ENCODE measurements at places on chromosomes 5 and 9.
A peak's percentile ranks its signal among the peaks of the same experiment; 100 is the strongest.

DNA sequence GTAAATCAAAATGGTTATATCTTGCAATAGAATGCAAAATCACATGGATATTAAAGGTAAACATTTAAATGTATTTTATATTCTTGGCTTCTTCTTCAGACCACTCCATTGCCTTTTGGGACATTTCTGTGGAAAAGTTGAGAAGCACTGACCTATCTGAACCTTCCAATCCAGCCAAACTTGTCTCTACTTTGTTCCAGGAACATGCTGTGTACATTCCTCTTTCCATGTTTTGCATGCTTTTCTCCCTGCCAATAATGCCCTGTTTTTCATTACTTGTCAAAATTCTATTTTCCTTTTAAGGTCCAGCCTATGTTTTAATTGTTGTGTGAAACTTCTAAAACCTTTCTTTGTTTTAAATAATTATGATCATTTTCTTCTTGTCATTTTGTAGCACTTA is 28.3 kb downstream of the JAK2 start:
- no peak for DNase-seq

DNA sequence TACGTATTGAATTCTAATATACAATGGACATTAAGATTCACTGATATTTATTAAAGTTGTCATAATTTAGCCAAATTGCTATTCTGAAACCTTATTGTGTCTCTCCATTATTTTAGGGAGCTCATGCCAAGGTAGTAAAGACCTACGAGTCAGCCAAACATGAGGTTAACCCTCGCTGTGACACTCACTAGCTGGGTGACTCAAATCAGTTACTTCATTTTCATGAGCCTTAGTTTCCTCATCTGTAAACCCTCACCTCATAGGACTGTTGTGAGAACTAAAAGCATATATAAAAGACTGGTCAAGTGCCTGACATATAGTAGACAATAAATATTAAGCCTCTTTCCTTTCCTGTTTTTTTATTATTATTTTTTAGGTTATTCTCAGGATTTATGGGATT is 44.0 kb upstream of the PCA3 start:
- no peak for DNase-seq

DNA sequence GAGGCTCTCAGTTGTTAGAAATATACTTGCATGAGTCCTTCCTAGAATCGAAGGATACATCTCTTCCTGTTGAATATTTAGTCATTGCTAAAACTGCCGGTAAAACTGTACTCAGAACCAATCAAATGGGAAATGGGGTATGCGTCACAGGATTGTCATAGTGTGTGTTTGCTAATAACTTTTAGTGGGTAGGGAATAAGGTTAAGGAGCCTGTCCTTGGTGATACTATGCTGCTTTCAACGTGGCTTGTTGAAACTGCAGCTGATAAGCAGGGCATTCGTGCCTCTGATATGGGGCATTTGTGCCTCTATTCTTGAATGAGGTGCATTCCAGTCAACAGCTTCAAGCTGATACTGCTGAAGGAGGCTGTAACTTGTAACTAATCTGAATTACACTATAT is 26.6 kb downstream of the HABP4 start:
- DNase-seq: no peak

GRCh38 chr5:177607452-177608192 is 7.7 kb downstream of the B4GALT7 start:
- peak; percentile 48 for DNase-seq

DNA sequence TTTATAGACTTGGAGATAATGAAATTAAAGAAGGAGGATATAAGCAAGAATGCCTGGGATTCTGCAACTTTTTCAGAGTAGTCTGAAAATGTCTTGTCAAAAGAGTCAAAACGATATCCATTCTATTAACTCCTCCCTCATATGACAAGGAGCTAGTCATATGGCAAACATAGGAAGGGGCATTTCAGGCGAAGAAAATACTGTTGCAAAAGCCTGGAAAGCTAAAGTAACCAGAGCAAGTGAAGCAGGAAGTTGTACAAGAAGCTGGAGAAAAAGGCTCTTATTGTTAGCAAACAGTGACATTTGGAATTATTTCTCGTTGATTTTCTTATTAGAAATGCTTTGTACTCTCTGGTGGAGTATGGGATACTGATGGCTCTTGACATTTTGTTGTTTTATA is 94.0 kb upstream of the PTPRD start:
- DNase-seq: no peak

- no peak for DNase-seq
These were observed 2.1 kb upstream of the UIMC1 start for GRCh38 chr5:177008716-177009115.

DNA sequence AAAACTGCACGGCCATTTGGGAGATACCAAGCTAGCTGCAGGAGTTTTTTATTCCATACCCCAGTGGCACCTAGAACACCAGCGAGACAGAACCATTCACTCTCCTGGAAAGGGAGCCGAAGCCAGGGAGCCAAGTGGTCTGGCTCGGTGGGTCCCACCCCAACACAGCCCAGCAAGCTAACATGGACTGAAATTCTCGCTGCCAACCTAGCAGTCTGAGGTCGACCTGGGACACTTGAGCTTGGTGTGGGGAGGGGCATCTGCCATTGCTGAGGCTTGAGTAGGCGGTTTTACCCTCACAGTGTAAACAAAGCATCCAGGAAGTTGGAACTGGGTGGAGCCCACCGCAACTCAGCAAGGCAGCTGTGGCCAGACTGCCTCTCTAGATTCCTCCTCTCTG is 108.9 kb upstream of the CHD1 start:
- no peak for DNase-seq

DNA sequence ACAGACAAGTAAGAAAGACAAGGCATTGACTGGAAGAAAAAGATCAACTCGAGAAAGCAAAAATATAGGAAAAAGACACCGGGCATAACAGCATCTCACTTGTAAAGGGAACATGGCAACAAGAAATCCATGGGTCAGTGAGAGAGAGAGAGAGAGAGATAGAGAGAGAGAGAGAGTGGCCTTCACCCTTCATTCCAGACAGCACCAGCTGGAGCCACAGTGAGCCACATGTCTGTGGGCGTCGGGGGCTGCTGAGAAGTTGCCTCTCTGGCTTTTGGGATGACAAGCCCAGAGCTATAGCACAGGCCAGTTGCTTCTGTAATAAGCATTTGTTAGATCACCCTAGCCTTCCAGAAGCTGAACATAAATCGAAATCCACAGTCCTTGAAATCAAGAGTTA is 20.3 kb upstream of the ENC1 start:
- DNase-seq: no peak

DNA sequence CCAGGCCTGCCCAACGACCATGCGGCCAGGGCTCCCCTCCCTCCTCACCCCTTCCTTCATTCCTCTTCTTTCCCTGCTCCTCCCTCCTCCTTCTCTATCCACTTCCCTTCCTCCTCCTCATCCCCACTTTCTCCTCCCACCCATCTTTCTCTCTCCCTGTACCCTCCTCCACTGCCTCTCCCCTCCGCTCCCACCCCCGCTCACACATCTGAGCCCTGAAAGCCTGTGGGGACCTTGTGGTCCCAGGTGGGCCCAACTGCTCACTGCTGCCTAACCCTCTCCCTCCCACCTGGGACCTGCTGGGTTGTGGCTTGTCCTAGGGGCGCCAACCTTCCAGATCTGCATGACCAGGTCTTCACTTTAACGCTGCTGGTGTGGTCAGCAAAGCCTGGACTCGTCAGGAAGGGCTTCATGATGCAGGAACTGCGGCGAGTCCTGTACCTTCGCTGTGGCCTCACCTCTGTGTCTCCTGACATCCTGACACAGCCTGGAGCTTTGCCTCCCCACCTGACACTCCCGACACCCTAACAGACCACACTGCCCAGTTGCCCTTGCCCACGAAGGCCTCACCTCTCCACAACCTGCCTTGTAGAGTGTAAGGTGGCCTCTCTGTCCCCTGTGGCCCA is 34.6 kb downstream of the C5orf15 start:
- DNase-seq: no peak

DNA sequence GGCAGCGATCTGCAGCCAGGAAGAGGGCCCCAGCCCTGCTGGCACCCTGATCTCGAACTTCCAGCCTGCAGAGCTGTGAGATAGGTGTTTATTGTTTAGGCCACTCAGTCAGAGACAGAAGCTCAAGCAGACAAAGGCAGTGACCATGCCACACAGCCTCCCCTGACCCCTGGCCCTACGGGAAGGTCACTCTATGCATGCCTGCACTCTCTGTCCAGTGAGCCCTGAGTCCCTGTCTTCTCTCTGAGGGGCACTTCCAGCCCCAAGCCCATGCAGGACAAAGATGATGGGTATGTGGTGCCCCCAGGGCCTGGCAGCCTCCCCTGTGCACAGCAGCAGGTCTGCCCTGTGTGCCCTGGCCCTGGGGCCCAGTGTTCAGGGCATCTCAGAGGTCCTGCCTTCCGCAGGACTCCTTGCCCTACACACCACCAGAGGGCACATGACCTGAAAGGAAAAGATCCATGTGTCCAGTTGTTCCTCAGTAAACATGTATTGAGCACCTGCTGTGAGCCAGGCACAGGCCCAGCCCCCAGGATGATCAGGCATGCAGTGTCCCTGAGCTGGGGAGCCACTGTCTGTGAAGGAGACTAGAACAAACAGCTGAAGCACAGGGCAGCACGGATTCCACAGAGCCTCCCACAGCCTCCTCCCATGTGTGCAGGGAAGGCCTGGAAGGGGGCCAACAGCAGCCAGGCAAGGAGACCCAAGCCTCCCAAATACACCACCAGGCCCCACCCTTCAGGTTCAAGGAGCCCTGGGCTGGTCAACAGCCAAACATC is 109.3 kb downstream of the ATPSCKMT start:
- no peak for DNase-seq

- no peak for DNase-seq
These were observed 26.7 kb upstream of the ADAMTS2 start for GRCh38 chr5:179371681-179372680.

DNA sequence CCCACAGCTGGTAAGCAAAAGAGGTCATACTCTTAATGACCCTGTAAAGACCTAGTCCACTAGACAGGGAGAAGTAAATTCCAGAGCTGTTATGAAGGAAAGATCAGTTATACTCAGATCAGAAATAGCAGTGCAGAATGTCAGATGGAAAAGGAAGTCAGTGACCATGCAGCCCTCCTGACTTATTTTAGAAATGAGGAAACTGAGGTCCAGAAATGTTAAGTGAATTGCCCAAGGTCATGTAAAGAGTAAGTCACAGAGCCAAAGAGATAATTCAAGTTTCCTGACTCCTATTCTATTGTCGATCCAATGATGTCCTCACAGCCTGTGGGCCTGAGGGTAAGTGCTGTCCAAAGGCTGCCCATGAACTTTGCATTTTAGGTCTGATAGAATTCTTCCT is 214.9 kb upstream of the IL12B start:
- DNase-seq: no peak

GRCh38 chr5:141585594-141585993 is 33.2 kb downstream of the DIAPH1 start:
- DNase-seq: no peak

DNA sequence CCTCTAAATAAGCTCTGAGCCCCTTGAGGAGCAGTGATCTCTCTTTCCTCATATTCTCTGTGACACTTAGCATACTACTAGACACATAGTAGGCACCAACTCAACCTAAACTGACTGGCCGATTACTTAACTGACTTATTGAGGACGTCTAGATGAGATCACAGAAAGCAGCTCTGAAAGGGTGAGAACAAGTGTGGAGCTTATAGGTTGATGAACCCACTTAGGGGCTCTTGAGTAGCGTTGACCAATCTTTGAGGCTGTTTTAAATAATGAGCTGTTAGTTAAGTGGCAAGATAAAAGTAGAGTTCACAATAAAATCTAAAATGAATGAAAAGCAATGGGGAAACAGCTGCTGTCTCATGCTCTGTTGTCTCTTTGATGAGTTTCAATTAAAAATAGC is 124.7 kb upstream of the TNPO1 start:
- DNase-seq: no peak

GRCh38 chr9:114988962-114989599 is 58.7 kb upstream of the TNFSF8 start:
- no peak for DNase-seq

DNA sequence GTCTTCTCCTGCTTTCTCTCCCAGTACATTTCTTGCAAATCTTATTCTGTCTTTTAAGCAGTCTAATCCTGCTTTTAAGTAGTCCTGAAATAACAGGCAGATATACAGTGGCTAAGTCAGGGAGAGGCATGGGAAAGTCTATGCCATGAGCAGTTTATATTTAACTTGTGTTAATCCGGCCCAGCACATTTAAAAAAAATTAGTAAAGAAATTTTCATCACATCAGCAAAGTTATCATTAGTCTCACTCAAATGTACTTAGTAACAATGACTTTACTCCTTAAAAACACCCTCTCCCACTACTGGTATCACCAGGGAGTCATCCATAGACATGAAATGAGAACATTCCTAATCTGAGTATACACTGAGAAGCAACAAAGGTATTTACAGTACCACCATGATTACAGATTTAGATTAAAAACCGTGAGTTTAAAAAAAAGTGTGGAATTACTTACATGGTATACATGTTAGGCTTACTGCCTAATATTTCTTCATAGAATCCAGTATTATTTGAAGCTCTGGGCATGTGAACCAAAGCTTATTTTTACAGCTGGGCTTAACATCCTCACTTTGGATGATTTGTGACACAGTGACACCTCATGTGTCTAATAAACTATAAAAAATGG is 75.9 kb upstream of the DAB2 start:
- no peak for DNase-seq

GRCh38 chr5:174618589-174618988 is 105.8 kb upstream of the MSX2 start:
- no peak for DNase-seq

GRCh38 chr9:91053824-91054223 is 252.2 kb downstream of the SYK start:
- DNase-seq: no peak

- no peak for DNase-seq
These were observed 102.8 kb downstream of the MAPKAP1 start for GRCh38 chr9:125604196-125604595.

DNA sequence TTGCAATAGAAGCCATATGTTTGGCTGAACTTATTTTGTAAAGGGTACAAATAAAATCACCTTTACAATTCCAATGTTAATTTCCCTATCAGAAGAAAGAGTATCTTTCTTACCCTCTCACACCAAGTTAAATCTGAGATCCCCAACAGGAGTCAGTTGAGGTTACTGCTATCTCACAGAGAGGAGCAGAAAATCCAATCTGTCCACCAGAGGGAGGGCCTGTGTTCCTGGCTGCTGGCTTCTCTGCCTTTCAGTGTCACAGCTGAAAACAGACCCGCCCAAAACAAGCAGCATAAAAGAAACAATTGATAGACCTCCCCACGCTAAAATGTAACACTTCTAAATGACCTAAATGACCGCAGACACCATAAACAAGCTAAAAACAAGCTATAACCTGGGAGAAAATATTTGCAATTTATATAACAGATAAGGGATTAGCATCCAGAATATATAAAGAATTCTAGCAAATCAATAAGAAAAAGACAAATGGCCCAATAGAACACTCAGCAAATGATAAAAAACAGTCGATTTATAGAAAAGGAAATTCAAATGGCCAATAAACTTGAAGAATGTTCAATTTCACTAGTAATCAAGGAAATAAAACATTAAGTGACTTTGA is 24.5 kb upstream of the MVB12B start:
- no peak for DNase-seq
